NCI-H1417 treated with DMSO at 0.1 percent for 48 hours (cell line): ENCODE measurements at places on chromosomes 13 and 19.

- no peak for DNase-seq
These were observed 71.5 kb downstream of the GGACT start for GRCh38 chr13:100517135-100517534.

- no peak for DNase-seq
These were observed 248.7 kb downstream of the EFNB2 start for GRCh38 chr13:106286811-106287210.

DNA sequence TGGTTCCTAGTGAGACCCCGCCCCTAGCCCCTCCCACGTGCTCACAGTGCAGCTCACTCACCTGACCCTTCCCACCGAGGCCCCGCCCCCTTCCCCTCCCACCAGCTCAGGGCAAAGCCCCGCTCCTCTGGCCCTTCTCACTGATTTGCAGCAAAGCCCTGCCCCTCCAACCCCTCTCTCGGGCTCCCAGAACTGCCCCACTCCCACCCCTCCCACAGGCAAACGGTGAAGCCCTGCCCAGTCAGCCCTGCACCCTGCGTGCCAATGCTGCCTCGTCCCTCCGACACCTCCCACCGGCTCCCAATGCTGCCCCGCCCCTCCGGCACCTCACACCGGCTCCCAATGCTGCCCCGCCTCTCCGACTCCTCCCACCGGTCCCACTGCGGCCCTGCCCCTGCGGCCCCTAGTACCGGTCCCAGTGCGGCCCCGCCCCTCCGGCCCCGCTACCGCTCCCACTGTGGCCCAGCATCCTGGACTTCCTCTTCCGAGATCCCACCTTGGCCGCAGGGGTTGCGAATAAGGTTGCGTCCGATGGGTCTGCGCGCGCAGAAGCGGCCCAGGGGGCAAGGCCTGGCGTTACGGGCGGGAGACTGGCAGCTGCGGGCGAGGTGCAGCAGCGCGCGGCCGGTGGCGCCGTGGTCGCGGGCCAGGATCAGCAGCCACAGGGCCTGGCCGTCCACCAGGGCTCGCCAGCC, 834 bp downstream of the FBXO27 start:
- peak; percentile 59 for DNase-seq

- DNase-seq = no peak
These were observed 66.7 kb downstream of the KATNAL1 start for GRCh38 chr13:30240608-30241007.

DNA sequence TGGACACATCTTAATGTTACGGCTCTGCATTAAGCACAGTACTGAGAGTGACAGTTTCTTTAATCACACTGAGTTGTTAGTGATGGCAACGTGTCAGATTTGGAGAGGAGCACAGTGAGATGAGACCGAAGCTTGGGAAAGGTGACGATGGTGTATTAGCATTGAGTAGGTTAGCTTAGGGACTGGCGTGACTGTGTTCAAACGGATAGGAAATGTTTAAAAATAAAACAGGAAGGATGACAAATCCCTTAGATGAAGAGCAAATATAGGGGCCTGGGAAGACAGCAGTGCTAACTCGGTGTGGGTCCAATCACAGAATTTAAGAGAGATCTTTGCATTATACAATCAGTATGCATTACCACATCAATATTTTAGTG, 384.3 kb downstream of the HS6ST3 start:
- DNase-seq = no peak

DNA sequence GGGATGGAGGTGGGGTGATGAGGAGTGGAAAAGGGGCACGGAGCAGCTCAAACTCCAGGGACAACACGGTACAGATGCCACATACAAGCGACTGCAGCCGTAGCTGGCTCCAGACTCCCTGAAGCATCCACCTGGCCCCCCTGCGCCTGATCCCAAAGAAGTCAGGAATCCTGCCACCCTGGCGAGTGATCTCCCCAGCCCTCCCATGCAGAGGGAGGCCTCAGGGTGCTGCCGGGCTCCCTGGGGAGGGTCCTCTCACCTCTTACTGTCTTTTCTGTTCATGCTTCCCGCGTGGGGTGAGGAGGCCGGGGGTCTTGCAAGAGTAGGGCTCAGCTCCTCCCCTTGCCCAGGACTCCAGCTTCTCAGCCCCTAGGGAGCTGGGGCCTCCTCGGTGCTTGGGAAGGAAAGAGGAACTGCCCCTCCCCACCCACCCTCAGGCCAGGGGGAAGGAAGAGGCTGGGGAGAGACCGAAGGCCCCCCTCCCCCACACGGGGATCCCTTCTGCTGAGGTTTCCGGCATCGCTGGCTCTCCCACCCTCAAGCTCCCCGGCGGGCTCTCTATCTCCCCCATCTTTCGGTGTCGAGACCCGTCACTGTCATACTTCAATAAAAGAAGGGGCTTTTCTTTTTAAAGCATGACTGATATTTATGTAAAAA, at the start of gene RASGRP4:
Gene RASGRP4 (minus strand): TSS at position 410 of the 657 bp plus-strand sequence. CDS start 128 bp downstream, at position 282.
- no peak for DNase-seq

DNA sequence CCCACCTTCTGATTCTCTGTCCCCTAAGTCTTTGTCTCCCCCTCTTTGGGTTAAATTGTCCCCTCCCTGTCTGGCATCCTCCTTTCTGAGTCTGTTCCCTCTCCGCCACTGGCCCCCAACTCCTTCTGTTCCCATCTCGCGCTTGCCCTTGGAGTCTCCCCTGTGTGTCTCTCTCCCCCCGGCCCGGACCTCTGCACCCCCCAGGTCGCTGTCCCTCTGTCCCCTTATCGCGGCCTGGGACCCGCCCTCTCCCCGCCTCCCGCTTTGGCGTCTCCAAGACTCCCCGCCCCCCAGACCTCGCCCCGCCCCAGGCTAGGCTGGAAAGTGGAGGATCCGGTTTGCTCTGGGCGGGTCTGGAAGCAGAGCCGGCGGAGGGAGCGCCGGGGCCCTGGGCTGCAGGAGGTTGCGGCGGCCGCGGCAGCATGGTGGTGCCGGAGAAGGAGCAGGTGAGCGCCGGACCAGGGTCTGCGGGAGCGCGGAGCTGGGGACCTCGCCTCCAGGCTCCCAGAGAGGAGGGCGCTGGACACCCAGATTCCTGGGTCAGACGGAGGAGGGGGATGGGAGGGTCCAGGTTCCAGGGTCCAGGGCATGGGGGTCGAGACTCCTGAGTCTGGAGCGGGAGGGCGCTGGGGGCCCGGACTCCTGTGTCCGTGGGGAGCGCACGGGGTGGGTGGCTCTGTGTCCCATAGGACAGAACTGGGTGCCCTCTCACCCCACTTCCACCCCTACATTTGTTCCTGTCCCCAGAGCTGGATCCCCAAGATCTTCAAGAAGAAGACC, at the start of gene TRPM4:
Gene TRPM4 (plus strand): TSS at position 348 of the 780 bp plus-strand sequence. CDS start 75 bp downstream, at position 423.
- peak; percentile 18 for DNase-seq

- no peak for DNase-seq
These were observed 29.0 kb downstream of the ARID3A start for GRCh38 chr19:954672-955494.

DNA sequence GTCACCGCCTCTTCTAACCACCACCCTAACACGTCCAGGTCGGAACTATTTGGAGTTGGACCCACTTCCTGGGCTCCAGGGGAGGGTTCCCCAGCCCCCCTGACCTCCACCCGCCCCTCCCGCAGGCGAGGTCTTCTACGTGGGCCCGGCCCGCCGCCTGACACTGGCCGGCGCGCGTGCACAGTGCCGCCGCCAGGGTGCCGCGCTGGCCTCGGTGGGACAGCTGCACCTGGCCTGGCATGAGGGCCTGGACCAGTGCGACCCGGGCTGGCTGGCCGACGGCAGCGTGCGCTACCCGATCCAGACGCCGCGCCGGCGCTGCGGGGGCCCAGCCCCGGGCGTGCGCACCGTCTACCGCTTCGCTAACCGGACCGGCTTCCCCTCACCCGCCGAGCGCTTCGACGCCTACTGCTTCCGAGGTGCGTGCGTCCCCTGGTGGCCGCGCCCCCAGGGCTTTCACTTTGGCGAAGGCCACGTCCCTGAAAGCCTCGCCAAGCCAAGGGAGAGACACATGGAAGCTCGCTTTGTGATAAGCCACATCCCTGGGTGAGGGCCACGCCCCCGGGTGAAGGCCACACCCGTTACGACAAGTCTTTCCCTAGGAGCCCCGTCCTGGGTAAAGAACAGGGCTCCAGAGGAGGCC, 13.2 kb downstream of the NCAN start:
- DNase-seq = no peak

DNA sequence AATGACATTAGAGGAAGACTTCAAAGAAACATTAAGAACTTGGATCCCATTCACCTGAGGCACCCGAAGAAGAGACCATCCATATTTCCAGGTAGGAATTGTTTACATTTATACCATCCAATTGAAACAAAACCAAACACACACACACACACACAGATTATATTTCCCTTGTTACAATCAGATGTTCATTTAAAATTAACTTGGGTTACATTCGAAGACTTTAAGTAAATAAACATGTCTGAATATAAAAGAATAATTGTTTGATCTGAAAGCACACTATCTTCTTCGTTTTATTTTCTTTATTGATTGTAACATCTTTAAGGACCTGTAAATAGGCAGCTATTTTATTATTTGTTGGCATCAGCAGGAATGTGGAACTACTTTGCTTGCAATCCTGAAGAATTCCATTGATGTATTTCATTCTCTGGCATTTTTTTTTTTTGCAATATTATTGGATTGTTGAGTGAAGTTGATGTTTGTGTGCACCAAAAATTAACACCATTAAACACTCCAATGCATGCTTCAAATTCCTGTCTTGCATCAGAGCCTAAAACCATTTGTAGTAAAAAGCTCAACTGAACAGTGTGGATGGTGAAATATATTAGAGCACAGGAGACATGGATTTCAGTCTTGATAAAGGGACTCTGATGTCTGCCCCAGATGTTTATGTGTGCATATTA, 85.3 kb upstream of the FRY start:
- DNase-seq = no peak

DNA sequence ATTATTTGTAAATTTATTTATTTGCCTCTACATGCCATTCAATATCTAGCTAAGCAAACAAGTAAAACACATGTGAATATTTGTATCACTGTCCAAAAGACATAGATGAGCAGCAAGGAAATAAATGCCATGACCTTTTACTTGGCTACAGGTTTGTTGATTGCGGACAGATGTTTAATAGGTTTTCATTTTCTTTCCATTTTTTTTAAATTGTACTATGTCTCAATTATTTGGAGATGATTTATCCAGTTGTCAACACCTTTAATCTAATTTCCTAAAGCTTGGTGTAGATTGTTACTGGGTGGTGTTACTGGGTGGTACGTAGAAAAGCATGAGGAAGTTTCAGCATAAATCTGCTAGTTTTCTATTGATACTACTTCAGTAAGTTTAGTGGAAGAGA, 560.6 kb upstream of the SPRY2 start:
- DNase-seq = no peak

- no peak for DNase-seq
These were observed 752 bp downstream of the ZMYM5 start for GRCh38 chr13:19862481-19863313.

- no peak for DNase-seq
These were observed 53.3 kb upstream of the POSTN start for GRCh38 chr13:37651891-37652290.

- DNase-seq = no peak
These were observed 1599.1 kb downstream of the PCDH9 start for GRCh38 chr13:65631078-65631477.

GRCh38 chr13:32471187-32471922, 43.4 kb upstream of the N4BP2L1 start:
- no peak for DNase-seq

DNA sequence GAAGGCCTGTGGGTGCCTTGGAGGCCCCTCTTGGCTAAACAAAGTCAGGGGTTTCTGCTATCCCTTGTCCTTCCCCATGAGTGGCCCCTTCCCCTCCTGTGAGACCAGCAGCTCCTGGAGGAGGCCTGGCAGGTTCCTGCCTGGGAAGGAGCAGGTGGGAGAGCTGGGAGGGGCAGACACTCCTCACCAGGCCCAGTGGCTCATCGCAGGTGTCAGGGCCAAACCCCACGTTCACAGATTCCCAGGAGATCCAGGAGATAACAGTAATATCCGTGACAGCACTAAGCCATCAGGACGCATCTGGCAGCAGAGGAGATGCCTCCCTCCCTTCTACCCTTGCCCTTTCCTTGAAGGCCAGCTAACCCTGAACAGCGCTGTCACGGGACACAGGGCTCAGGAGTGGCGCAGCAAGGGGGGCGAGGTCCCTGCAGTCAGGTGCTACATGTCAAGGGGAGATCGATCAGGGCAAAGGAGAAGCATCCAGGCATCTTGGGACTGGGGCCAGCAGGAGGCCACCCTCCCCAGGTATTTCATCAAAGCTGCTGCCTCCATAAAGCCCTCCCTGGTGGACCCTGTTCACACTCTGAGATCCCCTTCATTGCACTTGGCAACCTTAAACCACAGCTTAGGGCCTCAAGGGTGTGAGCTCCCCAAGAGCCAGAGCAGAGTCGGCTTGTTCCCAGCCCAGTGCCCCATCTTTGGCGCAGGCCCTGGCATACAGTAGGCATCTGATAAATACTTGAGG, 4.8 kb downstream of the CEBPA start:
- DNase-seq = no peak
